Suppressor macrophage (primary cell): ENCODE measurements at places on chromosomes 7 and 10.
A peak's percentile ranks its signal among the peaks of the same experiment; 100 is the strongest.

DNA sequence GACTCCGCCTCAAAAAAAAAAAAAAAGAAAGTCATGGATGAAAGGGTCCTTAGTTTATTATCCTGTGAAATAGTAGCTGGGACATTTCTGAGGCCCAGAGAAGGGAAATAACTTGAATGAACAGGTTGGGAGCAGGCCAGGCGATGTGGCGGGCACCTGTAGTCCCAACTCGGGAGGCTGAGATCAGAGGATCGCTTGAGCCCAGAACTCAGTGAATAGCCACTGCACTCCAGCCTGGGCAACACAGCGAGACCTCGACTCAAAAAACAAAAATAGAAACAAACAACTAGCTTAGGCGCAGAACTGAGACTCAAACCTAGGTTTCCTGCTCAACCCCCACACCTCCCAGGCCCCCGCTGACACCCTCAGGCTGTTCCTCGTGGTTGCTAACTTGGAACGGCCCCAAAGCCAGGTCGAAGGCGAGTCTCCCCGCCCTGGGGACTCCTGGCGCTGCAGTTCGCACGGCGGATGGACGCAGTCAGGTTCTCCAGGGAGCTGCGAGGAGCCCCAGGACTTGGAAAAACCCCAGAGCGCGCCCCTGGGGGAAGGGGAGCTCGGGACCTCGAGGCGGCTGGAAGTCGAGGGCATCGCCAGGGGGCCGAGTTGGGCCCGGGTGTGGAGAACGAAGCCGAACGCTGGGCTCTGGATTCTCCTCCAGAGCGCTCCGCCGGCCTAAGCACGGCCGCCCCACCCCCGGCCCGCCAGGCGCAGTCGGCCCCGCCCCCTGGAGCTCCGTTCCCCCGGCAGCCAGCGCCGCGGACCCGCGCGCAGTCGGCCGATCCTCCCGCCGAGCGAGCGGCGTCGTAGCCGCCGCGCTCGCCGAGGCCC lies at the start of gene STOX1:
Gene STOX1, plus strand, starts transcription at position 768 of the 828 bp plus-strand sequence. CDS start 93 bp downstream, outside the sequence.
- DNase-seq: peak; percentile 44

DNA sequence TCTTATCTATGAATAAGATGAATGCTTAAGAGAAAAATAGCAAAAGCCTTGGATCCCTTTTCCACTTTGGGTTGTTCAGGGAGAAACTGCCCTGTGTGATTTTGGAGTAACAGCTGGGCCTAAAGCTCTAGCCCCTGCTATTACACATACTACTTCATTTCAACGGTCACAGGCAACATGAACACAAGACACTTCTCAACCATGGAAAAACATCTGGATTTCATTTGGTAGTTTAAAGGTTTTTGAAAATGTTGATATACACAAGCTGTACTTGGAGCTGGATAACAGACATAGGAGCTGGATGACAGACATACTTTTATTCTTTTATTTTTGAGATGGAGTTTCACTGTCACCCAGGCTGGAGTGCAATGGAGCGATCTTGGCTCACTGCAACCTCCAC lies 2.7 kb upstream of the CHUK start:
- no peak for DNase-seq

GRCh38 chr7:18262058-18262457 lies 233.5 kb upstream of the HDAC9 start:
- no peak for DNase-seq

GRCh38 chr10:314381-314780 lies 179.1 kb downstream of the ZMYND11 start:
- DNase-seq: no peak

DNA sequence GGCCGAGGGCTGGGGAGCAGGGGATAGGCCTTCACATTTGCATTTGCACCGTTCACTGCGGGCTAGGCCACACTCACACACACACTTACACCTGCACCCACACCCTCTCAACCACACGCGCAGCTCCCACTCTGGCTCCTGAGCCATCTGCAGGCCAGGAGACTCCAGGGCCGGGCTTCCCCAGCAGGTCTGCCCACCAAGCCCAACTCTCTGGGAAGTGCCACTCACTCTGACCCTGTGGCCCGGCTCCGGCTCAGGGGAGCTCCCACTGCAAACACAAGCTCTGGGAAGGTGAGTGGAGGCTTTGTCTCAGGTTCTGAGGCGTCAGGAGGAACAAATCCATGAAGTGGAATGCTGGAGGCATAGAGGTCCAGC lies 157.9 kb downstream of the NRF1 start:
- DNase-seq: no peak

GRCh38 chr7:22129166-22129565 lies 183.5 kb upstream of the CDCA7L start:
- DNase-seq: no peak

DNA sequence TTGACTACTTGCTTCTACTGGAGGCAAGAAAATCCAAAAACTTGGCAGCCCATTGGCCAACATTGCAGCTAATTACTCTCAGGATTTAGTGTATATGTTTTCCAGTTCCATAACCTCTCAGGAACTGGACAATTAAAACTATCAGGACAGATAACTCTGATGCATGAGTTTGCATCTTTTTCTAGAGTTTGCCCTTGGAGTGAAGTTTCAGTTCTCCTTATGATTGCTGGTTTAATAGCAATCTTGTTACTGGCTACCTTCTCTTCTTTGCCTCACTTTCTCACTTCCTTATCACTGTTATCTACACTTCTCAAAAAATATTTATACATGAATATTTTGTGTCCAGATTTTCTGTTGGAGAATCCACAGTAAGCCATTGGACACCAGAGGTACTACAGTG lies 735.9 kb downstream of the PCDH15 start:
- DNase-seq: no peak

DNA sequence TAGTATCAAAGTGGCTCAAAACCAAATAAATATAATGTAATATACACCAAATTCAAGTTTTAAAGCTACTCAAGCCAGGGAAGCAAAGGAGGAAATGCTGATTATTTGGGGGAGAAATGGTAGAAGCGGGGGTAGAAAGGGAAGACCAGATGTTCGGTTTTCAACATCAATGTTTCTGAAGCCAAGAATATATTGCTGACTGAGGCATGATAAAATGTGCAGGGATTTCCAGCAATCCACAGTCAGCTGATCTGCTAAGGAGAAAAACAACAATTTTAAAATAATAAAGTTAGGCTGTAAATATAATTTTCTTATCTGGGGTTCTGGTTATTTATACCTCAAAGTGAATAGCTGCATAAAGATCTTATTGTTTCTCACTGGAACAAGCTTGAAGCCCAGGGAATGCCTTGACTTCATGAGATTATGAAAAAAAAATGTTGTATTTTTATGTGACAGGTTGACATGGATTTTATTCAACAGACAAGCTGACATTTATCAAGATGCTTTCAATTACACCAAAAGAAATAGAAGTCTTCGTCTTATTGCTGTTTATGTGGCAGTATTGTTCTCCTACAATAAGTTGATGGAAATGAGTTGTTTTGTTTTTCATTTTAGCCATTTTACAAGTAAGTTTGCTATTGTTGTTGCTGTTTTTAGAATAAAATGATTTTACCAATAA lies 28.6 kb upstream of the BMPER start:
- DNase-seq: no peak

GRCh38 chr10:16960551-16960950 lies 143.3 kb upstream of the RSU1 start:
- no peak for DNase-seq

- DNase-seq: no peak
Observed at GRCh38 chr7:326273-326672, 36.3 kb downstream of the FOXL3 start.

DNA sequence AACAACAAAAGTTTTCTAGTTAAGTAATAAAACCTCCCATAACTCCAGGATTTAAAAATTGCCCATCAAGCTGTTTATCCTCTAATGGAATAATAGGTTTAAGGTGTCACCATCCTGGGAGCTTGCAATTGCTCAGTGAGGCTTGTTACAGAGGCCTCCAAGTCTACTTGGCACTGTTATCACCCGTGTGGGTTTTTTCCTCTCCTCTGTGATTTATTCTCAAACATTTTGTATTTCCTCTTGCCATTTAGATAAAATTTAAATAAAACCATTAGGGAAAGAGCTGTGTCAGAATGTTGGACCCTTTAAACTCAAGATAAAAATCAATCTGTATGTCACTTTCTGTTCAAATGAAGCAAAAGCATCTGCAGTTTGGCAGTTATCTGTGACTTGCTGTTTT lies 202.6 kb downstream of the GALNT17 start:
- no peak for DNase-seq

DNA sequence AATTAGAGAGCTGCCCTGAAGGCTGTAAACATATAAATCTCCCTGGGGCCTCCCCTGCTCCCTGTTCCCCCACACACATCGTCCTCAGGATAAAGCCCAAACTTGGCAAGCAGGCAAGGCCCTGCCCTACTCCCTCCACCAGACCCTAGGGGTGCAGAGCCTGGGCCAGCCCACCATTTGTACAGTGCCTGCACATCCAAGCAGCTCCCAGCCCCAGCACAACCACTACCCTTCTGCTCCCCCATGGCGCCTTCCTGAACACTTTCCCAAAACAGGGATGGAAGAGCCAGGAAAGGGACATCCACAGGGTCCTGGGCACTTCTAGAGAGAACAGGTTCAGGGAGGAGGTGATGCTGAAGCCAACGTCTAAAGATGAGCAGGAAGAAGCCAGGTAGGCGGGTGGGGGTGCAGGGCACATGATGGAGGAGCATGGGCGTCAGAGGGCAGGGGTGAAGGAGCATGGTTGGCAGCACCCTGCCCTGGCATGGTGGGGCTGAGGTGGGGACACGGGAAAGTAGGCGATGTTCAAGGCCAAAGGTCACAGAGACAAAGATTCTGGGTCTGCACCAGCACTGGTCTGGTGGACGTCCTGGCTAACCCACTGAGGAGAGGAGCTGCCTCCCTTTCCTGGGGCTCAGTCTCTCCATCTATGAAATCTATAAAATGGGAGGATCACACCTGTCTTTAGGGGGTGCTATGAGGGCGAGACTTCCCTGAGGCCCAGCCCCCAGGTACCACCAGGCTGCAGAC lies 140.6 kb downstream of the ARHGAP22 start:
- DNase-seq: no peak

GRCh38 chr10:64079341-64079740 lies 558.1 kb downstream of the REEP3 start:
- no peak for DNase-seq

DNA sequence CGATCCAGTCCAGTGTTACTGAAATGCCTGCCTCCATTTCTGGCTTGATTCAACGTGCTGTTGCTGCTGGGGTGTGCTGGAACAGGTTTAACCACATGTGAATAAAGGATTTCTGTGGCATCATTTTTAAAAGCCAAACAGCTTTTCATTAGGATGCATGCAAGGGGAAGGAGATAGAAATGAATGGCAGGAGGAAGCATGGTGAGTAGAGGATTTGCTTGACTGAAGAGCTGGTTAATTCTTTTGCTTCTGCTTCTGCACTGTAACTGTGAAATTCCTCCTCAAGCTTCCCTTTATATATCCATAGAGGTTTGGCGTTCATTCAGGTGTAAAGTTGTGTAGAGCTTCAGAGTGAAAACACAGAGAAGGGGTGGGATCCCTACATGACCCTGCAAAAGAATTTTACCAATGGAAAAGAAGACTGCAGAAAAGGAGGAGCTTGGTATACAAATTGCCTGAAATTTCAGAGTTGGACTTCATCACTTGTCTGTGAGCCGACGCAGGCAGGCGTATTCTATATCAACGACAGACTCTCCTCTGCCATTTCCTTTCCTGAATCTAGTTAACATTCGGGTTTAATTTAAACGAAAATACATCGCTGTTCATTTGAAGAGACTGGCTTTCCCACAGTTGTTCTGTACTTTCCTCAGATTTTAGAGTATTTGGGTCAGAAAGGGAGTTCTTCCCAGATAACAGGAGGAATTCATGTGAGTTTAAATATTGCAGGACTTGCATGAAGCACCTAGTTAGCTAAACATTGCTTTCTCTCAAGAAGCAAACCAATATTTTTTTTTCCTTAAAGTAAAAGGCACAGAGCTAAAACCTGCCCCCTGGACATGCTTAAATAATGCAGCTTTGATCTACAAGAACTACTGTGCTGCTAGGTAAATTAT lies at the start of gene SOSTDC1:
Gene SOSTDC1, minus strand, starts transcription at position 270 of the 893 bp plus-strand sequence. Its CDS starts 70 bp downstream, at position 200.
- no peak for DNase-seq

DNA sequence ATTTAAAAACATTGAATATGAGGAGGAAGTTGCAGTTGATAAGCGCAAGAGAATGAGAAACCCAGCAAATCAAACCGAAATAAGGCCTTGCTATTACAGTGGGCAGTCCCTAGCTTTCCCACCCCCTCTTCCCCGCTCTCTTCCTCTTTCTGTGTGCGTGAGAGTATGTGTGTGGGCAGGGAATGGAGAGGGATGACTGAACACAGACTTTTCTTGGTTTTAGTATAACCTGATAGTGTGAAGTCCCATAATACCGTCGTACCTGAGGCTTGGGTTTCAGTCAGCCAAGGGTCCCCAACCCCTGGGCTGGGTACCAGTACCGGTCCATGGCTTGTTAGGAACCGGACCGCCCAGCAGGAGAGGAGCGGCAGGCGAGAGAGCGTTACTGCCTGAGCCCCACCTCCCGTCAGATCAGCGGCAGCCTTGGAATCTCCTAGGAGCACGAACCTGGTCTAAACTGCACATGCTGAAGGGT lies 255.3 kb downstream of the CELF2 start:
- DNase-seq: peak; percentile 63

DNA sequence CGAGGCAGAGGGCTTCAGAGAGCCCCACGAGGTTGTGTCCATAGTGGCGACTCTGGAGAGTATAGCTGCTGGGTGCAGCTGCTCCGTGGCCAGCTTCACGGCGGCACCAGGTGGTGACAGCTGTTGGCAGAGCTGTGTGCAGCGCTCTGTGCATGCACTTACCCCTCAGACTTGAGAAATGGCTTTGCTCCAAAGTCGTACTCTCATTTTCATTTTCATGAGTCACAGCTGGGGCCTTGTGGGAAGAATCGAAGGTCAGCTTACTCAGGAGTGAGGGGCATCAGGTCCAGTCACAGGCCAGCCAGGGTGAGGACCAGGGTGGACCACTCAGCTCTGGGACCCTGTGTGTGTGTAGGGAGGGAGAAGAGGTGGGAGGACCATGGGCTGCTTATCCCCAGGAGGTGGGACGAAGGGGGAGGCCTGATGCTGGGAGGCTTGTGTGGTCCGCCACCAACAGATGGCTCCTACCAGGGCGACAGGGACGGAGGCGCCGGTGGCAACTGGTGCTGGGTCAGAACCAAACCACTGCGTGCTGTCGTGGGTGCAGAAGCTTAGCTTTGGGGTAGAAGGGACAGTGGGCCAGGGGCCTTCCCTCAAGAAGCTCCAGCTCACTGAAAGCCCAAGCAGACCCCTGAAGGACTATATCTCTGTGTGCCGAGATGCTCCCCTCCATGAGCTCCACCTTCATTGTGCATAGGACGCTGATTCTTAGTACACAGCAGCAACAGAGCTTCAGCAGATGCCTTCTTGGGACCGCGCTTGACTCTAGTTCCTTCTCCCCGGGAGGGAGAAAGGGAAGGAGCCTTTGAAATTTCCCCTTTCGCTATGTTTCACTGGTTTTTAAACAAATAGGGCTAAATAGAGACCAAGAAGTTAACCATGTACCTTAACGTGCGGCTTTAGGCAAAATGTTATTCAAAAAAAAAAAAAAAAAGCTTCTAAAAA lies 225.0 kb downstream of the CELF2 start:
- peak; percentile 74 for DNase-seq

- DNase-seq: peak; percentile 56
Observed at GRCh38 chr7:101185258-101185839, 5.3 kb upstream of the NAT16 start.

GRCh38 chr7:71638108-71638507 lies 506.2 kb downstream of the GALNT17 start:
- no peak for DNase-seq

GRCh38 chr7:68474661-68475216 lies 1123.5 kb upstream of the AUTS2 start:
- DNase-seq: no peak
